AG09309 (cell line): ENCODE measurements at places on chromosomes 11 and 22.

DNA sequence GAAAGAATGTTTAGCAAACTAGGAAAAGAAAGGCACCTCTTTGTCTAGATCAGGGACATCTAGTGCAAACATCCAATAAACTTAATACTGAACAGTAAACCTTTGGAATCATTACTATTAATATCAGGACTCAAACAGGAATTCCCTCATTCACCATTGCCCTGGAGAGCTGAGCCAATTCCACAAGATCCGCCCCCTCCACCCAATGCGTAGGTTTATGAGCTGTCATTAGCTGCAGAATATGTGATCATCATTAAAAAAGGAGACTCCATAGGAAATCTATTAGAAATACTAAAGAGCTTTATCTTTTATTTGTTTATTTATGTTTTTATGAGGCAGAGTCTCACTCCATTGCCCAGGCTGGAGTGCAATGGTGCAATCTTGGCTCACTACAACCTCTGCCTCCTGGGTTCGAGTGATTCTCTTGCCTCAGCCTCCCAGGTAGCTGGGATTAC is 5.5 kb downstream of the IL17REL start:
- no peak for DNase-seq

- no peak for DNase-seq
Observed at GRCh38 chr22:31631436-31631835, 30.6 kb downstream of the PISD start.

DNA sequence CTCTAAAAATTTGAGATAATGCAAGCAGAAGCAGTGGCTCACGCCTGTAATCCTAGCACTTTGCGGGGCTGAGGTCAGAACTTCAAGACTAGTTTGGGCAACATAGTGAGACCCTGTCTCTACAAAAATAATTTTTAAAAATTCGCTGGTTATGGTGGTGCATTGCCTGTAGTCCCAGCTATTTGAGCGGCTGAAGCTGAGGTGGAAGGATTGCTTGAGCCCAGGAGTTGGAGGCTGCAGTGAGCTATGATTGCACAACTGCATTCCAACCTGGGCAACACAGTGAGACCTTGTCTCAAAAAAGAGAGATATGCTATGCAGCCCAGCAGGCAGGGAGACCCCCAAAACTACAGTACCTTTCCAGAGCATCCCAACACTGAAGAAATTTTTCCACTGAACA is 2.3 kb downstream of the CTSC start:
- DNase-seq: no peak

GRCh38 chr11:117959438-117960149 is 26.6 kb upstream of the IL10RA start:
- no peak for DNase-seq

GRCh38 chr11:134741453-134742223 is 329.6 kb upstream of the B3GAT1 start:
- no peak for DNase-seq

- no peak for DNase-seq
Observed at GRCh38 chr22:46801331-46801811, 38.9 kb downstream of the TBC1D22A start.

- no peak for DNase-seq
Observed at GRCh38 chr11:62627713-62628112, 5.9 kb upstream of the B3GAT3 start.

DNA sequence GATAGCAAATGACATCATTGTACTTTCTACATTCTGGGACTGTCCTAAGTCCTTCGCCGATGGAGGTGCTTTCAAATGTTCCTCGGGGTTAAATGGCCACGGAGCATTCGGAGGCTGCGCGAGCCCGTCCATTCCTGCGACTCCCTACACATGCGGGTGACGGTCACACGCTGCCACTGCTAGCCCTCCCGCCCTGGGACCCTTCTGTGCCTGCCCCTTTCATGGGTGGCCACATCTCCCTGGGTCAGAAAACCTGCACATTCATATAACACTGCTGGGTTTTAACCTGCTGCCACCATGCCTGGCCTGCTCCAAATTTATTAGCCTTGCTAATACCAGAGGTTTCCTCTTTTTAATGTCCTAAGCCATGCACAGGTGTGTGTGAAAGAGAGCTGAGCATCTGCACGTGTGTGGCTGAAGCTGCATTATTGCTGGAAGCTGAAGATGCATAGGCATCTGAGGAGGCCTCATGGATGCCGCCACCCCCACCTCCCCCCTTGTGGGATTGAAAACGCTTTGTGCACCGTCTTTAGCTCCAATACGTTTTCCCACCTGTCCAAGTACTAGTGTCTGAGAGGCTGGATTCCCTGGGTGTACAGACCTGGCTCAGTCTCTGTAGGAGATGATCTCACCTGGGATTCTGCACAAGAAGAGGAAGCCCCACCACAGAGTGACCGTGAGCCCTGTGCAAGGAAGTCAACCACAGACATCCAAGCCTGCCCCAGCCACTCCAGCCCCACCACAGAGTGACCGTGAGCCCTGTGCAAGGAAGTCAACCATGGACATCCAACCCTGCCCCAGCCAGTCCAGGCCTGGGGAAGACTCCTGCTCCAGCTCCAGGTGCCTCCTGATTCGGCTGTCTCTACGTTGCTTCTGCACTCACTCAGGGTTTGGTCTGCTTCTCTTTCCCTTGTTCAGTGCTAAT is 626.4 kb downstream of the BRD1 start:
- no peak for DNase-seq

GRCh38 chr22:39128508-39128907 is 24.0 kb downstream of the CBX7 start:
- no peak for DNase-seq

GRCh38 chr22:42357221-42357620 is 75.0 kb downstream of the NFAM1 start:
- DNase-seq: no peak
